ENCODE measurements at places on chromosomes 3 and 15.
A peak's percentile ranks its signal among the peaks of the same experiment; 100 is the strongest.

DNA sequence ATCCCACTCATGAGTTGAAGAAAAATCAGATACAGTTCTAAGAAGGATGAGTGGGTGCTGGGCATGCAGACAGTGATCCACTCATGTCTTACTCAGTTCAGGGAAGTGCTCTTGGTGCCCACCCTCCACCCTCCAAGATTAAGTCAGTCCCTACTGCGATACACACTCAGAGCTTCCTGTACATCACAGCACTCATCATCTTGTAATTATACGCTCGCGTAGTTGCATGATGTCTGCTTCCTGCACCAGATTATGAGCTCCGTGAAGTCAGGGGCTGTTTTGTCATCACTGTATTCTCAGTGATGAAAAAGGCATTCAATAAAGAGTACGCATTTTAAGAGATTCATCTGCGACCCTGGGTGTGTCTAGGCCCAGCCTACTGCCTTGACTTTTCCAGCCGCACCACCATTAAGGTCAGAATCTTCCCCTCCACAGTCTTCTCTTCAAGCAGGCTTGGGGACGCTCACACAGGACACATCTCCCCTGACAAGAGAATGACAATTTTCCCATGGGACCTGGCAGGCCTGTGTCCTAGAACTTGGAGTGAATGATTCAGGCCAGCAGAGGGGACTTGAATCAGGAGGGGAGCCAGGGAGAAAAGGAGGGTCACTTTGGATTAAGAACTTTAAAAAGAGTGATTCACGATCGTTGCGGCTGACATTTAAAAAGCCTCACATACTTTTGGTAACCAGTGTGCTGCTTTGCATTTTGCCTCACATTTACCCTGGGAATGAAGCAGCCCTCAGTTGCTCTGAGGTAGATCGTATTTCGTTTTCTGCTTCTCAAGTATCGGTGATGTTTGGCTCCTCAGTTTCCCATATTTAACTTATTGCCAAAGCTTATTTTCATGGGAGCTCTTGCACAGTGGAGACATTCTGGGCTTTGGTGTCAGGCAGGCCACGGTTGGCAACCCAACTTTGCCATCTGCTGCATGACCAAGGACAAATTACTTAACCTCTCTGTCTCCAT, 7.9 kb upstream of the PDE8A start:
- DNase-seq: no peak

DNA sequence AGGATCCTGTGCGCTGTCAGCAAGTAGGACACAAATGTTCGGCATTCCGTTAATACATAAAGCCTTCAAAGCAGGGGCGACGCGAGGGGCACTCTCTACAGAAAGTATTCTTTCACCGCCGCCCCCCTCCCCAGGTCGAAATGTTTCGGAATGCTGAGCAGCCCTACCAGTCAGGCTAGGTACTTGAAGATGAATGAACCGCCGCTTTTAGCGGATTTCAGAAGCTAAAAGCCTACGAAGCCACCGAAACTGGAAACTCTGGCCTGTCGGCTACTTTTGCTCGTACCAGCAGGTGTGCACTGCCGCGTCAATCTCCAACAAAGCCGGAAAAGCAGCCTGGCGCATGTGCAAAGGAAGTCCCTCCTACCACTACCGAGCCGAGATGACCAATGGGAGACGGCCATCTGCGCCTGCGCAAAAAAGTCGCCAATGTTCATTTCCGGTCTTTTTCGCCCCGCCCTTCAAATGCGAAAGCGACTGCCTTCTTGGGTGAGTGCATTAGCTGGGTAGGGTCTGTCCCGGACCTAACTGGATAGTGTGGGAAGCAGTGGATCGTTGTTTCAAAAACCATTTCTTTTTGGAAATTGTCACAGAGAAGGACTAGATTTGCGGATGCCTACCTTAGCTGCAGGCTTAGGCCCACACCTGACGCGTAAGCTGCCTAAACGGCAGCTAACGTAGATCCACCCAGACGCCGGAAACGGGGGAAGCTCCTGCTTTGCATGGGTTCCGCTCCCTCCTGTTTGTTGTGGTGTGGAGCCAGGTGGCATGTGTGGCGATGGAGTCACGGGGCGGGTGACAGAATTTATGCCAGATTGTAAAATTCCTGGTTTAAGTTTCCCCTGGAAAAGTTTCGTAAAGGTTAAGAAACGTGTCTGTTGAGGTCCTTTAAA, at the start of gene WDR5B:
Gene WDR5B (minus strand): TSS at position 301 of the 893 bp plus-strand sequence. CDS start 534 bp downstream, outside the sequence.
- DNase-seq: peak; percentile 98

- DNase-seq: no peak
Measured at GRCh38 chr15:100186366-100186765, 155.4 kb downstream of the ADAMTS17 start.

GRCh38 chr3:154835639-154836038, 244.5 kb upstream of the MME start:
- DNase-seq: no peak

DNA sequence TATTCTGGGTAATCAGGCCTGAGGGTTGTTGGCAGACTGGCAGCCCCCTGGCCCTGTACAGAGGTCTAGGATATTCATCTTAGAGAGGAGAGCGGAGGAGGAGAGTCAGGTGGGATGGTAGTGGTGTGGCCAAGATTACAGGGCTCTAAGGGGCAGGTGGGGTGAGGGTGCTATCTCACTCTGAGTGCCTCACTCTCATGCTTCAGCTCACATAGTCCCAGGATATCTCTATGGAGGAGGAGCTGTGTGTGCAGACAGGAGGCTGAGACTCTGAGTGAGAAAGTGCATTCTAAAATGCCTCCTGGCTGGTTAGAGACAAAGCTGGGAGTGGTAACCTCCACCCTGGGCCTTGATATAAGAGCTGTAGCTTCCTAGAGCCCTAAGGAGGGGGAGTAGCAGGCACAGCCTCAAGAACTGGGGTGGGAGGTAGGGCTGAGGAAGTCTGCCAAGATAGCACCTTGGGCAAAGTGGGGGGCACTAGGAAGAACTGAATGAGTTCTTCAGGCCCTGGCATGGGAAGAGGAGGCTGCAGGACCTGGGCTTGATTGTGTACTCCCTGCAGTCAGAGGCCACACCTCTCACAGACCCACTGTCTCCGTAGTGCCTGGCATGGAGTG, 39.9 kb downstream of the CLSTN2 start:
- no peak for DNase-seq
